ENCODE measurements at places on chromosomes 2 and 18.

DNA sequence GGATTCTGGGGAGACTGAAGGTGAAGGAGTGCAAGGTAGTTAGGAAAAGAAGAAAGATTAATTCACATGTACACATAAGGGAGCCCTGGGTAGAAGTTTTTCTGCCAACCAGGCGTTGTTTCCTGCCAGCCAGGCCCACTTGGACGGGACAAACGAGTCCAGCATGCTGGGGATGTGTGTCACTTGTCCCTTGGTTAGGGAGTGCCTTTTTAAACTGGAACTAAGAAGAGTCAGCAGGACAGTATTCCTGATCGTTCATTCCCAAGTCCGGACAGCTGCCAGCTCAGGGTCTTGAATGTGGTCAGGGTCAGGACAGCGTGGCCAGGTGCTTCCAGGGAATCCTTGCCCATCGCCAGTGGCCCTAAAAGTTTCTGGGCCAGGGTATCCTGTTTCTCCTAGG, 43.2 kb downstream of the POMC start:
- DNase-seq = no peak

DNA sequence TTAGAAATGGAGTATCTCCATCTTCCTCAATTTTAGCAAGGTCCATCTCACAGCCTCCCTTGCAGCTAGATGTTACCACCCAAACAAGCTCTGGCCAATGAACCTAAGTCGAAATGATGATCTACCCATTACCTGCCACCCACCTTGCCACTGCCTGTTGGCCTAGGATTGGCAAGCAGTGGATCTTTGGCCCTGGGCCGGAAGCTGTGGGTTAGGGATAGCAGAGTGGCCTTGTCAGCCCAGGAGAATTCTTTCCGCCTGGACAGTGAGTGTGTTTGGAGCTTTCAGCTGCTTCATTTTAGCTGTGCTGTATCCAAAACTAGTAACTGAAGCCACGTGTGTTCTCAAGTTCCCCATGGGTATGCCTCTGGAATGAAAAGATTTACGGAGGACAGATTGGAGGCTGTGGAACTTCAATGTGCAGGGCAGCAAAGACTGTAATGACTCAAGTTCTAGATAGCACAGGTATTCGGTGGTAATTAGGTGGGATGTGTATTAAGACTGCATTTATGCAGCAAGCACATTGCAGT, 7.7 kb upstream of the PARD6G start:
- no peak for DNase-seq

- DNase-seq = no peak
Measured at GRCh38 chr2:166240387-166241313, 112.8 kb upstream of the SCN1A start.

GRCh38 chr2:20630967-20631366, 19.9 kb downstream of the HS1BP3 start:
- no peak for DNase-seq

- no peak for DNase-seq
Measured at GRCh38 chr2:181142514-181142913, 162.1 kb downstream of the UBE2E3 start.

DNA sequence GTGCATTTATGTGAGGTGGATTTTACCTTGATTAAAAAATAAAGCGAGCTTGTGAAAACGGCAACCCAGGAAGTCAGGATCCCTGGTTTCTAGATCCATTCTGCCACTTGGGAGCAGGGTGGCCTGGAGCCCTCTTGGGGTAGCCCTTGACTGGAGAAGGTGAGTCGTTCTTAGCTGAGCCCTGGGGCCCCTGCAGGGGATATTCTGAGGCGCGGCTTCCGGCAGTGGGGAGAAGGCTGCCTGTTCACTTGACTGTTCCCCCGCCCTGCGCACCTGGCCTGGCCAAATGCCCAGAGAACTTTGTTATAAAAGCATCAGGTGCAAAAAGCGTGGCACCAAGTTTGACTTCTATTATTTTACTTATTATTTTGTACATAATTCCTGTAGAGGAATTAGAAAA, 221.9 kb downstream of the DYSF start:
- no peak for DNase-seq
